GM18507 (cell line): ENCODE measurements at places on chromosomes 4 and X.

GRCh38 chr4:182142176-182143085, 100.8 kb upstream of the TENM3 start:
- no peak for DNase-seq

- no peak for DNase-seq
Measured at GRCh38 chrX:43974100-43974475, 898 bp upstream of the NDP start.

GRCh38 chr4:150368667-150369066, 213.3 kb upstream of the MAB21L2 start:
- DNase-seq, result no peak

GRCh38 chr4:53479736-53480525, 102.5 kb downstream of the FIP1L1 start:
- DNase-seq, result no peak

DNA sequence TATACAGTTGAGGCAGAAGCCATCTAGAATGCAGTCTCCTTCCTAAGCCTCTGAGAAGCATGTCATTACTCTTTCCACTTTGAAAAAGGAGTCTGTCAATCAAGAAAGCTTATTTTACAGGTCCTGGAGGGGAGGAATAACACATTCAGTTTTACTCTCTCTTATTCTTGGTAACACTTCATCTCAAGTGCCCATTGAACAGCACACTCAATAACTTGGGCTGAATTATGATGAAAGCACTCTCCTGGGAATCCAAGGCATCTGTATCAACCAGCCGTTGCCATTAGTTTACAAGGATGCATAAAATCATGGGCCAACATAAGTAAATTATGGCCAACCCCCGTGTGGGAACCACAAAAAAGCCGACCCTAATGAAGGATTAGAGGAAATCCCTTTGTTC, 282.4 kb downstream of the C4orf33 start:
- no peak for DNase-seq

DNA sequence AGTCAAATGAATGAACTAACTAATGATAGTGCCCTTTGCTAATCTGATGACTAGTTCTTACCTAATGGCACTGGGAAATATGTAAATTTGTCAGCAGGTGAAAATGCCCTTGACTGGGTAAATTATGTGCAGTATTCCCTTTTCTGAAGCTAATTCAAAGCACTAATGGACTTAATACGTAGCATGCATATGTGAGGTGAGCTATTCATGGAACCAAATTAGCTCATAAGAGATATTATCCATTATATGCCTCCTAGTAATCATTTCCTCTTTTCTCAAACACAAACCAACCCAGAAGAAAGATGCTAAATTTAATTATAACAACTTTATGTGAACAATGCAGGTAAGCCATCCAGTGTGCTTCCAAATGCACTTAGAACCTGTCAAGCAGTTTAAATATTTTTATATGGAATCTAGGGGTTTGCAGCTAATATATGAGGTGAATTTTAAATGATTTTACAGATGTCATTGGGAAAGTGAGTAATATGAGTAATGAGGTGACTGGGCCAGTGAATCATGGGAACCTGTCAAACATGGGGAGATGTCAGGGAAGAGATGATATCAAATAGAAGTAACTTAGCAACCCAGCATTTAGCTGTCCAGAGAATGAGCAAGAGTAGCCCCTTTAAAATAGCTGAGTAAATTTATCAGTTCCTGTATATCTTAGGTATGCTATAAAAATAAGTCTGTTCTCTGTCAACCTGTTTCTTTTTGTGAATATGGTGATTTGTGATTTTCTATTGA, 315.0 kb downstream of the AFF2 start:
- no peak for DNase-seq

GRCh38 chr4:146333187-146333894, 119.0 kb downstream of the REELD1 start:
- peak; percentile 17 for DNase-seq

DNA sequence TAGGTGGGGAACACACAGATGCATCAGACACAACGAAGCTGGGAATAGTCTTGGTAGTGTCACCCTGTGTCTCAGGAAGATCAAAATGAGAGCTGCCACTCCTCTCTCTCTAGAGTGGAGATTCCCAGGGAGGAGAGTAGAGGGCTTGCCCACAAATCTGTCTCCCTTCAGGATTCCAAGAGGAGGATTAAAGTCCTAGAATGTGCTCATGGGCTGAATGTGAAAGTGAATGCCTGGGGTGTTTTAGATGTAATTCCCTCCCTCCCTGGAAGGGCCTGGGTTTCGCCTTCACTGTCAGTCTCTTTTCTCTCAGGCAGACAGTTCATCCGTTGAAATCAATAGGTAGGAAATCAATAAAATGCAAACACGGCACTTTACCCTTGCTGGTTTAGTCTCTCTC, 282.6 kb upstream of the PPARGC1A start:
- DNase-seq, result no peak

DNA sequence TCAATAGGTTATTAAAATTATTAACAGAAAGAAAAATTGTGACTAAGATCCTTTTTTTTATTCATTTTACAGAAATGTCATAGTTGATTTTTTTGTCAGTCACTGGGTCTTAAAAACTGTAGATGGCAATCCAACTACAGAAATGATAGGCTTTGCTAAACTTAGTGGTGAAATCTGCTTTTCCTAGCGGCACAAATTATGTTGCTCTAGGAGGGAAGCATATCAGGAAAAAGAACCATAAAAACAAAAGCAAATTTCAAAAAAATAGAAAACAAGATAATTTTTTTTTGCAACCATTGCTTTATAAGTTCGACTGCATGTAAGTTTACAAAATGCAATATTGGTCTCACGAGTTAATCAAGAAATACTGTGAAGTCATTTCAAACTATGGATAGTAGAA, 443.5 kb upstream of the IGFBP7 start:
- no peak for DNase-seq

- no peak for DNase-seq
Measured at GRCh38 chr4:83618991-83619645, 83.2 kb downstream of the GPAT3 start.

GRCh38 chr4:153539422-153539821, 73.3 kb downstream of the TMEM131L start:
- DNase-seq, result no peak

GRCh38 chrX:15056044-15056443, 182.8 kb downstream of the MOSPD2 start:
- DNase-seq, result no peak

DNA sequence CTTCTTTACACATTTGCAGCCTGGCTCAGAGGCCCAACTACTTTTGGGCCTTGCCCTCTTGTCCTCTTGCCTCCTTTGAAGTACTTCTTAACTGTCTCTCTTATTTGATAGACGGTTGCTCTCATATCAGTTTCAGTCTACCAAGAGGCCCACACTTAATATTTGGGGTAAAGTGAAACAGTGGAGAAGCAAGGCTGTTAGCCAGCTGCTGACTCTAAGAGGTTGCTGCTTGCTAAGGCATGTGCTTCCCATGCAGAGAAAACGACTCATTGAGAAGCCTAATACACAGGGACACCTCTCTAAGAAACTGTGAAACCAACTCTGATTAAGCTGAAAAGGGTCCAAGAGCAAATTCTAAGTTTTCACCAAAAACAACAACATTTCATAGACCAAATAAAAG, 94.6 kb downstream of the PPP3CA start:
- DNase-seq, result no peak

DNA sequence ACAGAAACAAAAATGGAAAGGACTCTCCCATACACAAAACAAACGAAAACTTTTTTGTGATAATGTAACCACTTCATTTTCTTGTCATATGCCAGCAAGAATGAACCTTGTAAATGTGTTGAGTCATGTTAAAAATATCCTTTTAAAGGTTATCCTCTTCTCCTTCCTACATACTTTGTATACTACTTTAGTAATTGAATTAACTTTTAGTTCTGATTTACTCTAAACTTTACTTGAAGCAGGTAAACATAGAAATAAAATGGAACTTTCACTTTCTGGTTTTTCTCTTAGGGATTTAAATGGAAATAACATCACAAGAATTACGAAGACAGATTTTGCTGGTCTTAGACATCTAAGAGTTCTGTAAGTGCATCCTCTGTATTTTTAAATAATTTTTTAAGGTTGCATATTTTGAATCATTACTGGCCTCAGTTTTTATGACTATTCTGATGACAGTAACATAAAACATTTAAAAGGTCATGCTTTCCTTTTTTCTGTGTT, 4.7 kb downstream of the SLIT2 start:
- no peak for DNase-seq

DNA sequence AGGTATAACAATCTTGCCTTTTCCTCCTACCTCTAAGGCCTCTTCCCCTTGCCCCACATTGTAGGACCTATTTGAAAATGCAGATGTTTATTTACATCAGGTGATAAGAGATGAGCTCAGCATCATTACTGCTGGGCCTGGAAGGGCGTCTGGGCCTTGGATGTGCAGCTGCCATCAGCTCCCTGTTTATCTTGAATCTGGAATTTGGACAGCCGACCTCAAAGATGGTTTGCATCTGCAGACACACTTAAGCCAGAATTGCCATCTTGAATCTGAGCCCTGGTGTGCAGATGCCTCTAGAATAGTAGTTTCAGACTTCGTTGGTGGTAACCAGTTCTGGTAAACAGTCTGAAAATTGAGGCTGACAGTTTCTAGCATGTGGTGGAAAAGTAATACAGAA, 59.0 kb downstream of the FAM193A start:
- no peak for DNase-seq

- DNase-seq, result no peak
Measured at GRCh38 chr4:181650033-181650825, 593.0 kb upstream of the TENM3 start.

DNA sequence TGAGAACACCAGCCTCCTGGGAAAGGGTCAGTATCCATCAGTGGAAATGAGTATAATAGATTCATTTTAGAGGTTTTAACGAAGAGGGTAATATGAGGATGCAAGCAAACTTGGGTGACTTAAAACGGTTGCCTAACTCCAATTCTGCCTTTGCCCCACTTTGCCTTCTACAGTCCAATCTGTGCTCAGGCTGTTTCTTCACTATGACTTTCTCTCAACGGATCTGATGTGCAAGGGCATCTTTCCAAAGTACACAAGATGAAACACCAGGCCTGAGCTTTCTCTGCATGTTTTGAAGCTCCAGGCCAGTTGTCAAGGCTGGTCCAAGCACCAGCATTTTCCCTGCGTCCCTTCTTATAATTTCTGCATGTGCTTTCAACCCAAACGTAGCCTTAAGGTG, 68.0 kb upstream of the TMEM164 start:
- DNase-seq, result no peak

DNA sequence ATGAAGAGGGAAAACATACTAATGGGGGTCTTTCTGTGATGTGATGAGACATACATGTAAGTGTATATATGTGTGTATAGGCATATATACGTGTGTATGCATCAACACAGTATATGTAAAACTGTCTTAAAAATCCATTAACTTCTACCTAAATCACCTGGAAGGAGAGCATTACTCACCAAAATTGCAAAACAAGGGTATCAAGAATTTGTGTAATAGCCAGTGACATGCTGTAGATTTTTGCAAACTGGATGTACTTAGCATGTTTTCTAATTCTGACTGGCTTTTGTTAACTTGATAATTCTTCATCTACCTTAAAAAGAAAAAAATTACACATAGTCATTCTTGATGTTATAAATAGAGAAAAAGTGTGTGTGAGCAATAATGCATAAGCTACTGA, 104.7 kb downstream of the PRRG1 start:
- DNase-seq, result no peak

DNA sequence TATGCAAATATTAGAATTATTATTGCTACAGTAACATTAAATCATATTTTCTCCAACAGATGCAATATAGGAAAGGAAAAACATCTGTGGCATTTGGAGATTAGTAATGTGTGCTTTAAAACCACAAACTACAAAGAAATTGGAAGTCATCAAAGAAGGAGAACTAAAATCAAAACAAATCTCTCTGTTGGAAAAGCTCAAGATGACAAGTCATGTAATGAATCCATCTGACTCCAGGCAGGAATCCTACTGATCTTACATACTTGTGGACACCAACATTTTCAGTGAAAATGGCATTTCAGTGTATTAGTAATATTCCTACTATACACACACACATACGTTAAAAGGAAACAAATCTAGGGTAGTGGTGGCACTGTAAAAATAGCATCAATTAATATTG, 98.2 kb downstream of the SLC39A8 start:
- DNase-seq, result no peak

GRCh38 chr4:124234771-124235170, 477.8 kb downstream of the ANKRD50 start:
- DNase-seq, result no peak

GRCh38 chr4:119683518-119683917, 54.9 kb upstream of the PDE5A start:
- DNase-seq, result no peak

GRCh38 chrX:52995987-52996331, 37.6 kb upstream of the FAM156A start:
- DNase-seq, result no peak

GRCh38 chr4:48780865-48781214, 761 bp upstream of the FRYL start:
- no peak for DNase-seq

DNA sequence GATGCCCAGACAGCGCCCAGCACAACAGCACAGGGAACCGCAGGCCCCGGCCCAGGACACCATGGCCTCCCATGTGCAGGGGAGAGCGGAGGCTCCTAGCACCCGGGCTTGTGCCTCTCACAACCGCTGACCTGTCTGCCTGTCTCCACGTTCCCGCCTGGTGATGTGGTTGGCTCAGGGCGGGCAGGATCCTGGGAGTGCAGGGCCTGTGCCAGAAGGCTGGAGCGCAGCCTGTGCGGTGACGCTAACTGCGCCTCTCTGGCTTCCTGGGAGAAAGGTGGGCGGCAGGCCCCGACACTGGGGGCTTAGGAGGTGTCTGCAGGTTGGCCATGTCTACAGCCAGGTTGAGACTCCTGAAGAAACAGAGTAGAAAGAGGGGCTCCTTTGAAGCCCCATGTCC, 48.7 kb downstream of the CPZ start:
- DNase-seq, result no peak

GRCh38 chrX:48972220-48973164, 848 bp upstream of the KCND1 start:
- no peak for DNase-seq

DNA sequence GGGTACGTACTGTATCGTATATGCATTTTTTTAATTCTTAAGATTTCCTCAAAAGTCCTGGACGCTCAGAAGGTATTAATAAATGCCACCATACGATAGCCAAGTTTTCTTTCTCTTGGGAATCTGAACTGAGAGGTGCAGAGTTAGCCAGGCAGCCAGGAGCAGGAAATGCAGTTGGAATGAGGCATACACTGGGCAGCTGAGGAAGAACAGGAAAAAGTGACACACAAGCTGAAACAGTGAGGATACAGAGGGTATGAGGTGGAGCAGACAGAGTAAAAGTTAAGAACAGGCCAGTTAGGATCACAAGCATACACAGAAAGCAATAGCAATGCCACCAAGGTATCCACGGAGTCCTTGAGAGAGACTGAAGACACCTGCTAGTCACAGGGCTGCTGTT, 13.4 kb downstream of the UFSP2 start:
- DNase-seq, result no peak

DNA sequence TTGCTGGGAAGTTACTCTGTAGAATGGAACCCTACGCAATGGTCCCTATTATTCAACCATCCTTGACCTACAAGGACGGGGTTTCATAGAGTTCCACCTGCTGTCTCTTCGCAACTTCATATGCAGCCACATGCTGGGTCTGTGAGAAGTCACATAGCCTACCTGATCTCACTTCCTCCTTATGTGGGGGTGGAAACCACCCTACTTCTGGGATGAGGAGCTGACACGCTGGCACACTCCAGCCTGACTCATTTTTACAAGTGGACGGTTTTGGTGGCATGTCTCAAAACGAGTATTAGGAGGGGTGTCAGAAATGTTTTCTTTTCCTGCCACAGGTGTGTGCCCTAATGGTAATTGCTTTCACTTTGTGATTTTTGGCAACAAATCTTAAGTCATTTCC, 36.8 kb upstream of the ARSD start:
- DNase-seq, result no peak

- no peak for DNase-seq
Measured at GRCh38 chr4:212438-213188, 88.3 kb downstream of the ZNF718 start.
